Stimulated activated CD8-positive, alpha-beta memory T cell treated with anti-CD3 and anti-CD28 coated beads, Interleukin-15, amount 100 ng/mL, for 4 hours (primary cell): ENCODE measurements at places on chromosomes 16 and 17.

GRCh38 chr17:62790564-62790986 is 17.5 kb downstream of the MARCHF10 start:
- DNase-seq: no peak

- no peak for DNase-seq
Measured at GRCh38 chr17:9202532-9202931, 181.2 kb downstream of the NTN1 start.

DNA sequence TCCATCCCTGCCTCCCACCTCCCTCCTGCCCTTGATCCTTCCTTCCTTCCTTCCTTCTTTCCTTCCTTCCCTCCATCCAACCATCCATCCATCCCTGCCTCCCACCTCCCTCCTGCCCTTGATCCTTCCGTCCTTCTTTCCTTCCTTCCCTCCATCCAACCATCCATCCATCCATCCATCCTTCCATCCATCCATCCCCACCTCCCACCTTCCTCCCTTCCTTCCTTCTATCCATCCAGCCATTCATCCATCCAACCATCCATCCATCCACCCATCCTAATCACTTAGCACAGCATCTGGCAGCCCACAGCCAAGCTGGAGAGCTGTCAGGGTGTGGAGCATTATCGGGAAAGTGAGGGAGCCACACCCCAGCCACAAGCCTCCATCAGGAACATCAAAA is 54.5 kb downstream of the TK2 start:
- no peak for DNase-seq

GRCh38 chr16:88785106-88785924 is at the start of gene PIEZO1:
Gene PIEZO1, minus strand, starts transcription at chr16:88785220. Its CDS starts 256 bp downstream, at chr16:88784964.
- peak; percentile 72 for DNase-seq

GRCh38 chr17:80477647-80478478 is 1.5 kb upstream of the NPTX1 start:
- no peak for DNase-seq
